NCI-H510A treated with DMSO at 0.1 percent for 48 hours (cell line): ENCODE measurements at places on chromosomes 11 and 22.

DNA sequence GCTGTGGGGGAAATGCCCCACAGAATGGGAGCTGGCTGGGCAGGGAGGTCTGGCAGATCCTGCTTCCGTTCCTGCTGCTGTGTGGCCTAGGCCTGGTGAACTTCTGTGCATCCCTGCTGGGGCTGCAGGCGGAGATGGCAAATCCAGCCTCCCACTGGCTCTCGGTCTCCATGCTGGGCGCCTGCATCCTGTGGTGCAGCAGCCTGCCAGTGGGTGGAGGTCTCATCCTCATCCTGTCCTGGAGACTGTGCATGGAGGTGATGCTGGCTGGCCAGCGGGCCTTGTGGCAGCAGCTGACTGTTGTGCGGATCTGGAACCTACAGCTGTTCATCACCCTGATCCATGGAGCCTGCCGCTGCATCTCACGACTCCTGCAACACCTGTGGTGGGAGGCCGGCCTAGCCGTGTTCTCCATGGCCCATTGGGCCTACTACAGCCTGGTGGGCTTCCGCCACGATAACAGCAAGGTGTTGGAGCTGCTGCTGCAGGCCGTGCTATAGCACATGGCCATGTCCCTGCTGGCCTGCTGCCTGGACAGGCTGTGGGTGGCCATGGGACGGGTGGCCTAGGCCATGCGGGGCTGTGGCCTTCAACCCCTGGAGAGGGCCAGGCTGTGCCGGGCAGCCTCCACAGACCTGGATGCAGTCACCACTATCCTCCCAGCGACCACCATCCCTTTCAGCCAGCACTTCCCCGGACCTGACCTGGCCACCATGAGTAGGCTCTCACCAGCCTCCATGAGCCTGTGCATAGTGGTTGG is 8.8 kb upstream of the RPL3 start:
- no peak for DNase-seq

DNA sequence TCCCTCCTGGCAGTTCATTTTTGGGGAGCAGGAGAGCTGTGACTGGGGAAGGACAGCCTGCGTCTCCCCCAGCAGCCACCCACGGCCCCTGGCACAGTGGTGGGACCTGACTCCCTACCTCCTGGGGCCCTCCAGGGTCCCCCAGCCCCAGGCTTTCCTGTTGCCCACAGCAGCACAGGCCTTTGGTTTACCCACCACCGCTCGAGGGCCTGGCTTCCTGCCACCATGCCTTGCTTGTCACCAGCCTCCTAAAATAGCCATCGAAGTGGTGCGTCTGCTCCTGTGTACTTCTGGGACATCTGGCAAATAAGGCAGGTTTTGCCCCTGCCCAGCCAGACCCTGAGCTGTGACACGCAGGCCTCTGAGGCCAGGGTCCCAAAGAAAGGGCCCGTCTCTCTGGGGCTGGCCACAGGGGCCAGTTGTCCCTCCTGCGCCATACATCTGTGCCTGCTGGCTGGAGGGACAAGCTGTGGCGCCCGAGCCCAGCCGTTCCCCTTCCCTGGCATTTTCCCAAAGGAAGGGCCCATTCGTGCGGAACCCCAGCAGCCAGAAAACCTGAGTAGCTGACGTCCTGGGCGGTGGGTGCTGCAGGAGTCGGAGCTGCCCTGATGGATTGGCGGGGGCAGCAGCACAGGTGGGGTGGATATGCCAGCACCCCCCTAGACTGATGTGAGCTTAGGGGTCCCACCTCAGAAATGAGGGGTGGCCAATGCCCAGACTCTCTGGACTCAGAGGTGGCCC is 14.6 kb downstream of the PHLDA2 start:
- DNase-seq: no peak

- no peak for DNase-seq
These were observed 46.8 kb downstream of the ATXN10 start for GRCh38 chr22:45718391-45718790.

GRCh38 chr22:48574776-48575617 is 1252.7 kb downstream of the BRD1 start:
- peak; percentile 41 for DNase-seq

DNA sequence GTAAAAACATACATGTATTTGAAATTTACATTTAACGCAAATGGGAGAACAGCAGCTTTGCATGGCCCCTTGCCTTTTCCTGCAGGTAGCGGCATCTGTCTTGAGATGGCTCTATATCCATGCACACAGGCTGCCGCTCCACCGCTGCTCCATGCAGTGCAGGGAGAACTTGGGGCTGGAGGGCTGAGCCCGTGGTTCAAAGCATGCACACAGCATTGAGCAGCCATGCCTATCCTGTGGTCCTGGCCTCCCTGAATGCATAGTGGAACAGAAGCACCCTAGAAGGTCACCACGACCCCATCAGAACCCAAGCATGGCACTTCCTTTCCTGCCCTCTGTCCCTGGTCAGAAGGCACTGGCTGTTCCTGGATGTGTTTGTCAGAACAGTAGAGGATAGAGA is 35.0 kb upstream of the TP53I11 start:
- DNase-seq: no peak

GRCh38 chr11:111089759-111090158 is 155.8 kb upstream of the POU2AF2 start:
- DNase-seq: no peak

DNA sequence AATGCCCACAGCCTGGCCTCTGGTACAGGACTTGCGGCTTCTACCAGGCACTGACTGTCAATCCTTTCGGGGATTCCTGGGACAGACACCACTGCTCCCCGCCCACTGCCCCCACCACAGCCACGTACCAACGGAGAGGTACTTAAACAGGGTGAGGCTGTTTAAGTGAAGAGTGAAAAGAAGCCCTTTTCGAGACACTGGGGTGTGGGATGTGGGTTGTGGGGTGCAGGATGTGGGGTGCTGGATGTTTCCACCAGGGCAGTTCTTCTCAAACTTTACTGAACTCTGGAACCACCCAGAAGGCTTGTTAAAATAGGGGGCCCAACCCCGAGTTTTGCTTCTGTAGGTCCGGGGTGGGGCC is 34.2 kb upstream of the PRR5 start:
- no peak for DNase-seq

- no peak for DNase-seq
These were observed 7.0 kb downstream of the PITPNB start for GRCh38 chr22:27912101-27912500.

GRCh38 chr22:48340727-48341709 is 1486.7 kb downstream of the BRD1 start:
- DNase-seq: no peak

- no peak for DNase-seq
These were observed 136.4 kb downstream of the BUD13 start for GRCh38 chr11:116636341-116636929.

- no peak for DNase-seq
These were observed 149.7 kb upstream of the PLET1 start for GRCh38 chr11:112410325-112410724.

GRCh38 chr11:1923201-1923956 is 3.9 kb downstream of the TNNT3 start:
- DNase-seq: no peak

DNA sequence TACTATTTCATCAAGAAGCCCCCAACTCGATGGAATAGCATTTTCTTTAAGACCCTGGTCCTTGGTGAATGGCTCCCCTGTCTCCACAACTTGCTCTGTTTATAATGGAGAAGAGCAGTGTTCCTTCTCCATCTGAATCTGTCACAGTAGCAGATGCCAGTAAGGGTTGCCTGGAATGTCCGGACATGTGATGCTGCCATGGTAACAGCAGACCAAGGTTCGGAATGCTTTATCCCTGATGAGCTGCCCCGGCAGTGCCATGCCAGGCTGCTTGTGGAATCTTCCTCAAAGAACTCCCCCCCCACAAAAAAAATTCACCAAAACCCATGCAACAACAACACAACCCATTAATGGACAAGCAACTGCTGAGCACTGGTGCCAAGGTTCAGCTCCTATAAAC is 72.5 kb downstream of the KCNC1 start:
- no peak for DNase-seq

- DNase-seq: no peak
These were observed 6.1 kb upstream of the ARAP1 start for GRCh38 chr11:72758304-72758689.

DNA sequence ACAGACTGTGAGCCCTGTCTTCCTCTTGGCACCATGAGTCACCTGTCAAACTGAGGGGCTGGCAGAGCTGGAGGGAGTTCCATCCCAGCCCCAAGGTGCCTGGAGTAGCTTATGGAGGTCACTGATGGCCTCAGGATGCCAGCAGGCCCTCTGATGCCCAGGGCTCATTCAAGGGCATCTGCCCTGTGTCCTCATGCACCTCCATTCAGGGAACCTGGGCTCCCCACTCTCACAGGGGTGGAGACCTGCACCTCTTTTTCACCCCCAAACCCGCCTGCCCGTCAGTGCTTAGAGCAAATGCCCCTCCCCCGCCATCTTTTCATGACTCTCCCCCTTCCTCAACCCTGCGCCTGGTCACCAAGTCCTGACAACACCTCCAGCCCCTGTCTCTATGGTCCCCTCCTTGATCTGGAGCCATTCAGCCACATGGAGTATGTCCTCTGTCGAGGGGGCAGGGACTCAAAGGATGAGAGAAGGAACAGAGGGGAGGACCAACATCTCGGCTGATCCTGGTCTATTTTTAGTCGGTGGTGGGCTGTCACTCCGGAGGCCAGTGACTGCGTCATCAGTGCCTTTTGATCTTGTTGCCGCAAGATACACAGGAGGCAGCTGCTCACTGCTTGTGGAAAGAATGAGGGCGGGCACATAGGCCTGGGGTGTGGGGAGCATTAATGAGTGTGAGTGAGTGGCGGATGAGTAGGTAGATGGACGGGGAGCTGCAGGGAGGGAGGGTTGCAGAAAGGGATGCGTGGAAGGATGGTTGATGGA is 72.2 kb downstream of the CDKN1C start:
- DNase-seq: no peak

GRCh38 chr11:83153764-83154163 is 3.2 kb upstream of the PCF11 start:
- no peak for DNase-seq

GRCh38 chr22:20580179-20580578 is 72.8 kb downstream of the MED15 start:
- no peak for DNase-seq

- no peak for DNase-seq
These were observed 15.2 kb upstream of the CDC42EP1 start for GRCh38 chr22:37544955-37545702.

DNA sequence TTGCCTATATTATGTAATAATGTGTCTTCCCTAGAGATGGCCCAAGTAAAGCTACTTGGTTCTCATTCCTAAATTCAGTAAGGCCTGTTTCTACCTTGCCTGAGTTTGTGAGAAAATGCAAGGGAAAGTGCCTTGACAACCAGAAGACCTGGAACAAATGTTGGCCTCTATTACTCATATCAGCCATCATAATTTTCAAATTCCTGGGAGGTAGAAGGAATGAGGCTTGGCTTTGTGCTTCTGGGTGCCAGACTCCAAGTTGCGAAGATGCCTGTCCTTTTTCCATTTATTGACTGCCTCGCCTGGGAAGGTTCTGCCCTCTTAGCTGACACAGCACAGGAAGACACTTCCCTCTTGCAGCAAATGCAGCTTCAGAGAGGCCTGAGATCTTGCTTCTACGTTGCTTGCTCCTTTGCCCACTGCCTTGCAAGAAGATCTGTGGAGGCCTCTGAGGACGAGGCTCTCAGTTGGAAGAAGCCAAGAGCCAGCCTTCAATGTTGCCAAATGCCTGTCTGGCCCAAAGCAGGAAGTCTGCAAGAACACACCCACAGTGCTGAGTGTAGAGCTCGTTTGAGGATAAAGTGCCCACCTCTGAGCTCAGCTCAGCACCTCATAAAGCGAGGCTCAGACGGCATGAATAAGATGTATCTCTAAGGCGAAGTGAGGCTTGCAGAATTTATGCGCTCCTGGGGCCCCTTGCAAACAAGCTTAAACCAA is 120.1 kb downstream of the GALNT18 start:
- peak; percentile 52 for DNase-seq

DNA sequence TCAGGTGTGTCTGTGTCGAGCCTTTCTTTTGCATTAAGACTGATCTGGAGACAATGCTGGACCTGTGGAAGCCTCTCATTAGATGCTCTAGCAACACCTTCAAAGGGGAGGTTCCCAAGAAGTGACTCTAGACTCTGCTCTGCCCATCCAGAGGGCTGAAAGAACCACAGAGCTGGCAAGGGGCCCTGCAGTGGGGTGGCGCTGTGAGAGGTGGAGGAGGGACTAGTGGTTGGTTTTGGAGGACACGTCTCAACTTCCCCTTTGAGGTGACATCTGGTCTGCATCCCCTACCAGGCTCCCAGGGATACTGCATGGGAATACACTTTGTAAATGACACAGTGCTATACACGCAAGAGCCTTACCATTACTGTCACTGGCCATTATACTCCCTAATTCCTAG is 34.2 kb upstream of the SYT13 start:
- DNase-seq: no peak

DNA sequence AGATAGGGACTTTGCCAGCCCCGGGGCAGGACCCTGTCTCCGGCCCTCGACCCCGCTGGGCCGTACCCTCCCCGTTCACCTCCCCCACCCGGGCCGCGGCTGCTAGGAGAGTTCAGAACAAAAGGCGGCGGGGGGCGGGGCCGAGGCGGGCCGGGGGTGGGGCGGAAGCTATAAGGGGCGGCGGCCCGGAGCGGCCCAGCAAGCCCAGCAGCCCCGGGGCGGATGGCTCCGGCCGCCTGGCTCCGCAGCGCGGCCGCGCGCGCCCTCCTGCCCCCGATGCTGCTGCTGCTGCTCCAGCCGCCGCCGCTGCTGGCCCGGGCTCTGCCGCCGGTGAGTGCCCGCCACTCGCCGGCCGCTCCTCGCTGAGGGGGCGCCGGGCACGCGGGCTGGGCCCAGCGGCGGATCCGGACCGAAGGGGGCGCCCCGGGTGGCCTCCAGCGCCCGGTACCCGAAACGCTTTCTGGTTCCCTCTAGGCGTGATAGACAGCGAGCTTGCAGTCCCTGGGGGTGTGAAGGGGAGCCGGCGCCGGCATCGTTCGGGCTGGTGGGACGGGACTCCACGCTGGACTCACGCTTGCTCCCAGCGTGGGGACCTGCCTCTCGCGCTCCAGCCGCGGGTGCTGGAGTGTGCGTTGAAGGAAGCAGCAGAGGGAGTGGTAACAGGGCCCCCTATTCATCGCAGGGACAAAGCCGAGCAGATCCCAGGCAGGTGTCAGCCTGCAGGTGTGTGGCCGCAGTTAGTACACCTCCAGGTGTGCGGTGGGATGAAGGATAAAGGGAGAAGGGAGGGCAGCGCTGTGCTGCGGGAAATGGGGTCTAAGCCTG is at the start of gene MMP11:
TSS of gene MMP11 (plus strand) at position 201 of the 825 bp plus-strand sequence. CDS start at position 223, 22 bp downstream.
- DNase-seq: peak; percentile 20

- no peak for DNase-seq
These were observed 34.6 kb upstream of the KCNQ1OT1 start for GRCh38 chr11:2734181-2735052.

DNA sequence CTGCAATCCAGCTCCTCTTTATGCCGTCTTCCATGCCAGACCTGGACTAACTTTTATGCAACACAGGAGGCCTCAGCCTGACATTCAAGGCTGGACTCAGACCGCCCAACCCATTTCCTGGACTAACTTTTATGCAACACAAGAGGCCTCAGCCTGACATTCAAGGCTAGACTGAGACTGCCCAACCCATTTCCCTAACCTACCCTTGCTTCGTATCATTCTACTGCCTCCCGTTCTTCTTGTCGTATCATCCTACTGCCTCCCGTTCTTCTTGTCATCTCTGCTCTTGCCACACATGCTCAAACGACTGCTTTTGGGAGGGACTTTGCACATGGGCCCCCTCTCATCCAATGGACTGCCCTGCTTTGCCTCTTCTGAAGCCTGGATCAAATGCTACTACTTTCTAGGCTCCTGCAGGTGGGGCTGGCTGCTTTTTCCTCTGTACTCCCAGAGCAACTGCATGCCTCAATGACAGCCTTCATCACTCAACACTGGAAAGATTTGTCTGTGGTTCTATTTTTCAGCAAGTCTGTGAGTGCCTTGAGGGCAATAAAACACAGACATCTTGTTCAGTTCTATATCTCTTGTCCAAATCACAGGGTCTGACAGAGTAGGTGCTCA is 7.8 kb downstream of the TBC1D10A start:
- no peak for DNase-seq

GRCh38 chr11:118139578-118139977 is 13.0 kb downstream of the SCN4B start:
- no peak for DNase-seq
